Renal cortical epithelial cell (primary cell): ENCODE measurements at places on chromosomes 4 and X. TPM values are rescaled to one million over a fixed set of nuclear protein-coding genes. Genes with fewer than 3 reads are reported as not detected.

IL3RA gene
- total RNA-seq: not detected in 2 replicates

STATH gene
- total RNA-seq: not detected in 2 replicates

DNA sequence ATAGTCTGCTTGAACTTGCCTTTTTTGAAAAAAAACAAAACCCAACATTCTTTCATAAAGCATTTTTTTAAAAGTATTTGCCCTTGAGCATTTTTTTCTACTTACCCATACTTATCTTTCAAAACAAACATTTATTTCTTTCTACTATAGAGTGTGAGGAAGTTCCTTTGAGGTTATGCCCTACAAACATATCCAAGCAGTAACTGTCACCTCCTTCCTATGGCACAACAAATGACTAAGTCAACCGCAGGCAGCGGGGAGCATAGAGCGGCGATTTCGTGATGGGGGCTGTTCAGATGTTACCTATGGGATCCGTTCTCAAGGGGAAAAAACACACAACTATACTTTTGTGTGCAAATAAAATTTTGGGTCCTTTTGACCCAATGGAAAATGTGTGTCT is 19.4 kb downstream of the SPRY1 start:
- DNase-seq: no peak

GRCh38 chr4:13920901-13921300 is 293.4 kb upstream of the BOD1L1 start:
- DNase-seq: peak; percentile 100

DNA sequence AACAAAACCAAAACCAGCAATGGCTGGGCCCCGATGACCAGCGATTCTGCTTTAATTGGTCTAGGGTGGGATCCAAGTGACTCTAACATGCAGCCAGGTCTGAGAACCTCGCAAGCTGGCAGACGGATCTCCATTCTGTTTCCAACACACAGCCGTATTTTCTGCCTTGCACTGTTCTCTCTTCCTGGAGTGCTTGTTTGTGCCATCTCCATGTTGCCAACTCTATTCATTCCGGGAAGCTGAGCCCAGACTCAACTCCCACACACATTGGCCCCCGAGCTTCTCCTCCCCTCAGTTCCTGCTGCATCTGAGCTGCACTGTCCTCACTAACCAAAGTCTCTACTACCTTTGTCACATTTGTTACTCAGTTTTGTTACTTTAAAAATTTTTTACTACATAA is 35.6 kb downstream of the GEMIN8 start:
- DNase-seq: no peak

- peak; percentile 60 for DNase-seq
Observed at GRCh38 chr4:180380733-180381132, 1862.5 kb upstream of the TENM3 start.
